ENCODE measurements at places on chromosomes 4 and X.
A peak's percentile ranks its signal among the peaks of the same experiment; 100 is the strongest.

DNA sequence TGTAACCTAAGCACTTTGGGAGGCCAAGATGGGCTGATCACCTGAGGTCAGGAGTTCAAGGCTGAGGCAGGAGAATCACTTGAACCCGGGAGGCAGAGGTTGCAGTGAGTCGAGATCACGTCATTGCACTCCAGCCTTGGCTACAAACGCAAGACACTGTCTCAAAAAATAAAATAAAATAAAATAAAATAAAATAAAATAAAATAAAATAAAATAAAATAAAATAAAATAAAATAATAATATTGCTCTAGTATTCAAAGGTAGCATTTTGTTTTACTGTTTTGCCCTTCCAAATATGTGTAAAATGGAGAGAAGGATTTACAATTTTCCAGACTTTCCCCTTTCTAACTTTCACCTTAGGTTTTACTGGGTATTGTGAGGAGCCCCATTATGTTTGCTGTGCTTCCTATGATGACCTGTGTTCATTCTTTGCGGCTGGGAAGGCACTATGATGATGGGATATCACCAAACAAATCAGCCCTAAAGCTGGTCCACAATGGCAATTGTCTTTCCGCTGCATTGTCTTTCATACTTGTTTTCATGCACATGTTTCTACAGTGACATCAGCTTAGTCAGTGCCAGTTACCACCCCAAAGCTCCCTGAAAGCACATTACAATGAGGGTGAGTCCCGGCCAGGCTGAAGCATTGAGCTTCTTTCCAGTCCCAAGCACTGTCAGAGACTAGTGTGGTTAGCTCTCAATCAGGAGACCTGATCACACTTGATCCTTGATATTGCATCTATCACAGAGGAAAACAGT is 50.8 kb downstream of the DTHD1 start:
- no peak for DNase-seq

- DNase-seq, result peak; percentile 12
Measured at GRCh38 chr4:7187691-7188090, 4.6 kb upstream of the SORCS2 start.

DNA sequence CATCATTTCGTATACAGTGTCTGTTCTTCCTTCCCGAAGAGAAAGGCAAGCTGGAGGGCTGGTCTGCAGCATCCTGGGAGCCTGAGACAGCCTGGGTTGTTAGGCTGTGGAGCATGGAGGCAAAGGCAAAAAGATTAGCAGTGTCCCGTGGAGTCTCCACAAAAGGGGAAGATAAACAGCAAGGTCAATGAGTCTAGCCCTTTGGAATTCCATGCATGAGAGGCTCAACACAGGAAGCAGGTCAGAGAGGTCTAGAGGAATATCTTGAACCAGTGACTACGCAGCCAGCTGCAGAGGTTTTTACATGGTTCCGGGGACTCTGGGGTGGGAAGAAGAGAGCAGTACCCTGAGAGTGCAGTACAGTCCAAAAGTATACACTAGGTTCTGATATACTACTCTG is 12.2 kb upstream of the MCF2 start:
- no peak for DNase-seq

DNA sequence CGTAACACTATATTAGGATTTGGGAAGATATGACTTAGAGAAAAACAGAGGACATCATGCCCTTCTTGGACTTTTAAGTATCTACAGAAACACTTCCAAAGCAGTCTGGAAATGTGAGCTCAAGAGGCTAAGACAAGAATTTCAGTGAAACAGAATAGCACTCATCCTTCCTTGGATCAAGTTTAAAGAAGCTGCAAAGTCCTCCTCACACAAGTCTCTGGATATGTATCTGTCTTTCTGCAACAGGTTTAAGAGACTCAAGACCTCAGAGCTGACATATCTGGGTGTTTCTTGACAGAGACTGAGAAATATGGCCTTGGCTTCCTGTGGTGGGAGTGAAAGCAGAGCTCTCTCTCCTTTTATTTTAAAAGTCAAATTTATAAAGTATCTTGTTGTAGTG is 82.5 kb upstream of the GIMD1 start:
- no peak for DNase-seq

DNA sequence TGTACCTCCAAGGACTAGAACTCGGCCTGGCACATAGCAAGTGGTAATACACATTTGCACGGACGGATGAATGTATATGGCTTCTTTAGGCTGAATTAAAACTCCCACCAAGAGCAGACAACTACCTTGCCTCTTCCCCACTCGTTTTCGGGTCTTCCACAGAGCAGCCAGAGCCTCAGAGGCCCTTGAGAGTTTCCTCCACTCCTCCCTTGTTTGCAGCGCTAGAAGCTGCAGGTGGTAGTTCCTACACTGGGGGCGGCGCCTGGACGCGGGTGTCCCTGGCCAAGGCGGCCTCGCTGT is 10.2 kb upstream of the INTU start:
- DNase-seq, result no peak

GRCh38 chrX:13028871-13029636 is 15.4 kb downstream of the FAM9C start:
- peak; percentile 40 for DNase-seq

GRCh38 chrX:9816084-9816700 is 30.0 kb downstream of the SHROOM2 start:
- no peak for DNase-seq

GRCh38 chr4:17665346-17665745 is 50.9 kb downstream of the MED28 start:
- DNase-seq, result no peak

- DNase-seq, result no peak
Measured at GRCh38 chrX:6674734-6675133, 139.8 kb upstream of the VCX3A start.

- peak; percentile 9 for DNase-seq
Measured at GRCh38 chr4:2298532-2298991, 36.7 kb upstream of the MXD4 start.

DNA sequence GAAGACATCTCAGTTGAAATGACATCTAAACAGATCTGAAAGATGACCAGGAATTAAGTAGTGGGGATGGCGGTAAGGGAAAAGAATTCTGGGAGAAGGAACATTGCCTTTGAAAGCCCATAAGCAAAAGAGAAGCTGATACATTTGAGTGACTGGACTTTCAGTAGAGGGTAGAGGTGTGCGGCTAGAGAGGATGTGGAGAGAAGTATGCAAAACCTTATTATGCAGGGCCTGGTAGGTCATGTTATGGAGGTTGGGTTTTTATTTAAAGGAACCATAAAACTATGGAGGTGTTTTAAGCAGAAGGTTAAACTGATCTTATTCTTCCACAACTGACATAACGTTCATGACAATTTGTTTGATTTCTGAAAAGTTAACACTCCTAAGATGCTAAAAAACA is 36.3 kb downstream of the RPS6KA3 start:
- DNase-seq, result no peak

DNA sequence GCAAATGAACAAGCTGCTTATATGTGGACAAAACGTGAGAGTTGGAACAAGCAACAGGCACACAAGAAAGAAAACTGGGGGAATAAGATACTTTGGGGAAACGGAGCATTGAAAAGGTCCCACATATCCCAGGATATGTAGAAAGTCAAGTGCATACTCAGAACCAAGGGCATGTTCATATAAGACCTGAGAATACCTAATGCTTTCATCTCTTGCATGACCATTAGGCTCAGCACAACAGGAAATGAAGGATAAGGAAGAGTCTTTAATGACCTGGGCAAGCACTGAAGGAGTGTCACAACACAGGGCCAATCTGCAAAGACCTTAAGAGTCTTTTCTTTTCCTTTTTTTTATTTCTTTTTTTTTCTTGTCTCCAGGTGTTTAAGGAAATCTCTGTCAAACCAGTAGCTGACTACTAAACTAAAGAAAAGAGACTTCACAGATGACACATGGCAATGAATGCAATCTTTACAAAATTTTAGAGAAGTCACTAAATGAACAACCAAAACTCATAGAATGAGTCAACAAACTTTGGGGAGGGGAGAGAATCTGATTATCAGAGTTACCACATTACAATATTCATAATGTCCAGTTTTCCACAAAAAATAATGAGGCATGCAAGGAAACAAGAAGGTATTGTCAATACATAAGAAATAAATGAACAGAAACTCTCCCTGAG is 67.9 kb upstream of the STK26 start:
- DNase-seq, result no peak

GRCh38 chrX:83509254-83509801 is 1.2 kb downstream of the POU3F4 start:
- DNase-seq, result no peak

- DNase-seq, result no peak
Measured at GRCh38 chr4:128385683-128386304, 98.2 kb upstream of the PGRMC2 start.

DNA sequence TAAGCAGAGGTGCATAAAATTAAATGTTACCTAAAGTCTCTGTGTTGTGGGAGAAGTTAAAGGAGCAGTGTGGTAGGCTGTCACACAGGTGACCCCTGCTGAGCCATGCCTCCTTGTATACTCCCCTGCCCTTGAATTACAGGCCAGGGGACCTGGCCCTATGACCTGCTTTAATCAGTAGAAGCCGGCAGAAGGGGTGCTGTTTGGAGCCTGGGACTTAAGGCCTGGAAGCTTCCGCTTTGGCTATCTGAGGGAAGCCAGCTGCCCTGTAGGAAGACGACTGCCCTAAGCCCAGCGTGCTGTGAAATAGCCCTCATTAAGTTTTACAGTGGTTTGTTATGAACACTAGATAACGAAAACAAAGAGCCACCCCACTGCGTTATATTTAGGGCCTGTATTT is 34.1 kb downstream of the SPINK2 start:
- no peak for DNase-seq

GRCh38 chr4:62399242-62399641 is 1199.1 kb downstream of the ADGRL3 start:
- no peak for DNase-seq

- DNase-seq, result no peak
Measured at GRCh38 chr4:86319390-86319789, 40.5 kb downstream of the MAPK10 start.

DNA sequence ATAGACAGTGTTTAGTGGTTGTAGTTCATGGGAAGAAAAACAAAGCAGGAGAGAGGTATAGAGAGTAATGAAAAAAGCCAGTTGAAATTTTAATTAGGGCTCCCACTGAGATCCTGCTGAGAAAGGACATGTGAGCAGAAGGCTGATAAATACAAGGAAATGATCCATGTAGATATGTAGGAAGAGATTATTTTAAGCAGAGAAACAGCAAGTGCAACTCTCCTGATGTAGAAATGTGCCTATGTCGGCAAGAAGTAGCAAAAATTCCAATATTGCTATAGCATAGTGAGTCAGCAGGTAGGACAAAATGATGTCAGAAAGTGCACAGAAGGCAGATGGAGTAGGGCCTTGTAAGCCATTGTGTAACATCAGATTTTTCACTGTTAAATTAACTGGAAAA is 1027.3 kb downstream of the PCDH18 start:
- DNase-seq, result no peak

- DNase-seq, result no peak
Measured at GRCh38 chr4:101083131-101083530, 264.2 kb downstream of the PPP3CA start.

DNA sequence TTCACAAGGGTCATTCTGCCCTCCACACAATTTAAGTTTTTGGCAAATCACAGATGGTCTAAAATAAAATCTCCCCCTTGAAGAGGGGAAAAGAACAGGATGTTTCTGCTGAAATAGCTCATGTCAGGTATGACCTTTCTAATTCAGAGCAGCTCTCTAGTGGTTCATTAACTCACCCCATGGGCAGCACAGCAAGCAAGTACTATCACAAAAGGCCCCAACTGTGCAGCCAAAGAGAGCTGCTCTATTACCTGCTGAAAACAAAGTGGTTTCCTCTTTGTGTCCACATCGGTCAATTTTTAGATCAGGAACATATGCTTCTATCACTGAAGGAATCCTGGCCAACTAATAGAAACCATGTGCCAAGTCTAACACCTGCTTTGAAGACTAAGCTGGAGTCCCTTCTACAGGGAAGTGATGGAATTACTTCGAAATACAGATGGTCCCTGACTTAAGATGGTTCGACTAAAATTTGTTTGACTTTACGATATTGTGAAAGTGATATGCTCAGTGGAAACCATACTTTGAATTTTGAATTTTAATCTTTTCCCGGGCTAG is 164.3 kb downstream of the ENOX2 start:
- no peak for DNase-seq

- no peak for DNase-seq
Measured at GRCh38 chr4:38049545-38050170, 89.5 kb downstream of the PTTG2 start.

DNA sequence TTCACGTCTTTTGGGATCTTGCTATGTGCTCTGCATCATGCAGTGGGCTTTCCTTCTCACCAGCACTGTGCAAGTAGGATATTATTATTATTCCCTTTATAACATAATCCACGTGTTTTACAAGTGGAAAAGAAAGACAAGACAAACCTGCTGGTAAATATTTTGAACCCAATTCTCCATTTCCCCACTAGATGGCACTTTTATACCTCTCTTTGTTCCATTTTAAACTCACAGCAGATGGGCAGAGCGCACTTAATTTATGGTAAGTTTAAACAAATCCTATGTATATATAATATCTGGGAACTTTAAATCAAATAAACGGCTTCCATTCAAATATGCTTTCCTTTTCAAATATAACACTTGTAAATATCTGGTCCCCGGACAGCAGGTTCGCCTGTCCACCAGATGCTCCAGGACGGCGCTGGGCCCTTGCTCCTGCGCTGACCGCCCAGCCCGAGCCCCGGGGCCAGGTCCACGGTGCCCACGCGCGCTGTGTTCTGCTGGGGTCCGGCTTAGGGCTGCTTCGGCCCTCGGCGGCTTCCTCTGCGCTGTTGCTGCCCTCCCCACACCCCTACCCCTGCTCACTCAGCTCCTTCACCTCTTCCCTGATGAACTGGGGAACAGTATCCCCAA is 31.1 kb downstream of the F11 start:
- DNase-seq, result no peak

GRCh38 chr4:121861426-121861825 is 8.8 kb downstream of the BBS7 start:
- DNase-seq, result no peak

DNA sequence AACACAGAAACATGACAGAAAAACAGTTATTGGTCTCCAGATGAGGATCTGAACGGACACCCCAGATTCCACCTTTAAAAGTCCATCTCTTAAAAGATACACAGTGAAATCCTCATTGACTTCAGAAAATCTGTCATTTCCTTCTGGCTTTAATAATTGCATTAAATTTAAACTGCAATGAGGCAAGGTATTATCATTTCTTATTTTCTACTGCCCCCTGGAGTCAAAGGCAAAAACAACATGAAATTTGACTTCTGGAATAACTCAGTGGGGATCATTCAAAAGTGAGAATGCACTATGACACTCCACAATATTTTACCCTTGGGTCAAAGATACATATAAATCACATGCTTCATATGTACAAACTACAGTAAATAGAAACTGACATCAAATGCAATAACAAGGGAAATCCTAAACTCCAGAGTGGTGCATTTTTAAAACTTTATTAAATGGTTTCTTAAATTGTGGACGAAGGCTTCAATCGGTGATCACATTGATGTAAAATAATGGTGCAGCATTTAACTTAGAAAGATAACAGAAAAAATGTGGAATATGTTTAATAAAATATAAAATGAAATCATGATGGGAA is 56.4 kb upstream of the SPANXN1 start:
- DNase-seq, result no peak

- DNase-seq, result no peak
Measured at GRCh38 chr4:99722725-99723124, 65.1 kb upstream of the C4orf54 start.

Data from pancreas (tissue), 10 donors.